ENCODE measurements at places on chromosomes 5 and 9. TPM values are rescaled to one million over a fixed set of nuclear protein-coding genes. Genes with fewer than 3 reads are reported as not detected.

- no peak for DNase-seq
Measured at GRCh38 chr9:9615086-9615485, 997.7 kb downstream of the PTPRD start.

DNA sequence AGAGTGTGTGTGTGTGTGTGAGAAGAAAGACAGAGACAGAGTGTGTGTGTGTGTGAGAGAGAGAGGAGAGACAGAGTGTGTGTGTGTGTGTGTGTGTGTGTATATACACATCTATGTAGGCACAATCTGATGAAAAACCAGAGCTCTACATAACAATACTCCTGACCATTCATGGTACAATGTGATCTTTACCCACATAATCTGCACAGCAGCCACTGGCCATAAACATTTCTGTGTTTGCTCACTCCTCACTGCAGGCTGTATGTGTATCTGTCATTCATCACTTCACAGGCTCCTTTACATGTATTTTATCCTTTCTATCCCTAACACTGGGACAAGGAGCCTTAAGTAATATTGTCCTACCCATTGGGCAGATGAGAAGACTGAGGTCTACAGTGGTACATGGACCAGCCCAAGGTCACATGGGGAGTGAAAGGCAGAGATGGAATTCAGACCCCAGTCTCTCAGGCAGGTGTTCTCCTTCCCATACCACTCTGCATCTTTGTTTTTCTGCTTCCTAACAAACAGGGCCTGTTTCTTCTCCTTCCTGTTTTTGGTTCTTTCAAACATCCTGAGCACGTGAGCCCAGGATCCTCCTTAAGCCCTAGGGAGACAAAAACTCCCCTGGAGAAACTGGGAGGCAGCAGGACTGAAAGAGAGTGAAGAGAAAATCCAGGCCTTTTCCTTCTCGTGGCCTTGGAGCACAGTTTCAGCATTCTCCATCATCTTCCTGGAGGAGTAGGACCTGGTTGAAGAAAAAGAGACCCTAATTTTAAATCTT lies 201.7 kb upstream of the MSX2 start:
- DNase-seq: no peak

Gene NMUR2
- polyA plus RNA-seq: 0.91 TPM

Gene TMEM215
- not detected for polyA plus RNA-seq

All from right lung (tissue), 10 donors.